ENCODE measurements at places on chromosomes 2 and 18.
A peak's percentile ranks its signal among the peaks of the same experiment; 100 is the strongest.

DNA sequence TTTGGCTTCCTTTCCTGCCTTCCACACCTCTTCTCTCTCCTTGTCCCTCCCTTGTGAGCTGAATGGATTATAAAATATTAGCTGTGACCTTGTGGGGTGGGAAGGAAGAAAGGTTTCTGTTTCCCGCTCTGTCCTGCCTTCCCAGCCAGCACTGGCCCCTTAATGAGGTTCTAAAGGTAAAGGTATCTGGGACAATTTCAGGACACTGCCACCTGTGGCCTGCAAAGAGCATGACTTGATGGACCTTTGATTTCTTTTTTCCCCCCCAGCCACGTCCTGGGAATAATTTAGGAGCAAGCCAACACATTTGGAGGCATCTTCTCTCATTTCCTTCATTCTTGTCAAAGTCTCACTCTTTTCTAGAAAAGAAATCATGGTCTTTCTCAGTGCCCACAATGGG lies 246.7 kb upstream of the EPAS1 start:
- no peak for DNase-seq

- no peak for DNase-seq
Observed at GRCh38 chr2:211093743-211094303, 537.4 kb downstream of the CPS1 start.

DNA sequence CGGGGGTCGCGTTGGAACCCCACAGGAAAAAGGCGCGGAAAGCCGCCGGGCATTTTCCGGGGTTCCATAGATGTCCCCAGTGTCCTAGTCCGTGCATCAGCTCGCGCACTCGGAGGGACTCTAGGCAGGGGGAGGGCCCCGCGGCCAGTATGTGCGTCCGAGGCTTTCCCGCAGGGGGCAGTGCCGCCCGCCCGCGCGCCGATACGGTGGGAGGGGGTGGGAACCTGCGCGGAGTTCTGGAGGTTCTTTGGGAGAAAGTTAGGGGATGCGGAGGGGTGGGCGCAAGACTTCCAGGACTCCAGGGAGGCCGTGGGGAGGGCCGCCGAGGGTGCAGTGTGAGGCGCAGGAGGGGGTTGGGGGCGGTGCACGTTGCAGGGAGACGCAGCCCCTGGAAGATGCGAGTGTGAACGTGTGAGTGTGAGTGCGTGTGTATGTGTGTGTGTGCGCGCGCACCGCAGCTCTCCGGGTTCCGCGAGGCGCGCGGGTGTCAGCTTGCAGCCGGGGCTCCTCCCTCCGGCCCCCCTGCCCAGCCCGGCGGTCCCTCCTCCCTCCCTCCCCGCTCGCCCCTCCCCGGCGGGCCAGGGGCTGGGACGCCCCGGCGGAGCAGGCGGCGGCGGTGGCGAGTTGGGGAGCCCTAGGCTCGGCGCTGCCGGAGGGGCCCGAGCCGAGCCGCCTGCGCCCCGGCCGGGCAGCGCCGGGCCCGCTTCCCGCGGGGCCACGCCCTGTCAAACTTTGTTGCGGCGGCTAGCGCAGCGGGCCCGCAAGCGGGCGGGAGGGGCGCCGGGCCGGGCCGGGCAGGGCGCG lies at the start of gene TCF7L1:
TCF7L1 (plus strand) TSS at position 559 of the 804 bp plus-strand sequence. CDS start 293 bp downstream, outside the sequence.
- peak; percentile 39 for DNase-seq

DNA sequence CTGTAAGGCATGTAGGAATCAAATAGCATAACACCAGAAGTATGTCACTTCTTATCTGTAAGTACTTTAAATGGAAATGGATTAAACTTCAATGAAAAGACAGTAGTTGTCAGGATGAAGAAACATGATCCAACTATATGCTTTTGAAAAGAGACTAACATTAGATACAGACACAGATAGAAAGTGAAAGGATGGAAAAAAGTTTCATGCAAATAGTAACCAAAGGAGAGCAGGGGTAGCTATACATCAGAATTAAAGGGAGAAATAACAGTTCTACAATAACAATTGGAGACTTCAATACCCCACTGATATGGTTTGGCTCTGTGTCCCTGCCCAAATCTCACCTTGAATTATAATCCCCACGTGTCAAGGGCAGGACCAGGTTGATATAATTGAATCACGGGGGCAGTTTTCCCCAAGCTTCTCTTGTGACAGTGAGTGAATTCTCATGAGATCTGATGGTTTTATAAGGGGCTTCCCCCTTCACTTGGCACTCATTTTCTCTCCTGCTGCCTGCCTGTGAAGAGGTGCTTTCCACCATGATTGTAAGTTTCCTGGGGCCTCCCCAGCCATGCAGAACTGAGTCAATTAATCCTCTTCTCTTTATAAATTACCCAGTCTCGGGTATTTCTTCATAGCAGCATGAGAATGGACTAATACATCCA lies 205.4 kb upstream of the CDH2 start:
- DNase-seq = no peak

- DNase-seq = peak; percentile 4
Observed at GRCh38 chr18:50410894-50411293, 36.0 kb downstream of the SKA1 start.

DNA sequence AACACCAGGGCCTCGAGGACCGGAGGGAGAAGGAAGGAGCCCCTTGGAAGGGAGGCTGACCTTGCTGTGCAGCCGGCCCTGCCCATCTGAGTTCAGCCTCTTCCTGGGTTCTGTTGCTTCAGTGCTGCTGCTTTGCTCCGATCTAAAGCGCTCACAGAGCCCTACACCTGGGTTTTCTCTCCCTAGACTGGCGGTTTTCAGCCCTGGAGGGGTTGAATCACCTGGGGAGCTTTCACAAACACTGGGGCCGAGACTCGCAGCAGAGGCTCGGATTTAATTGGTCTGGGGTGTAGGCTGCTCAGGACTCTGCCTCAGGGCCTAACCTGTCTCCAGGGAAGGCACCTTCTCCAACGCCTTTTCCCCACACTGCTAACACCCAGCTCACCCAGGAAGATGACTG lies 40.9 kb upstream of the SMAD7 start:
- no peak for DNase-seq

DNA sequence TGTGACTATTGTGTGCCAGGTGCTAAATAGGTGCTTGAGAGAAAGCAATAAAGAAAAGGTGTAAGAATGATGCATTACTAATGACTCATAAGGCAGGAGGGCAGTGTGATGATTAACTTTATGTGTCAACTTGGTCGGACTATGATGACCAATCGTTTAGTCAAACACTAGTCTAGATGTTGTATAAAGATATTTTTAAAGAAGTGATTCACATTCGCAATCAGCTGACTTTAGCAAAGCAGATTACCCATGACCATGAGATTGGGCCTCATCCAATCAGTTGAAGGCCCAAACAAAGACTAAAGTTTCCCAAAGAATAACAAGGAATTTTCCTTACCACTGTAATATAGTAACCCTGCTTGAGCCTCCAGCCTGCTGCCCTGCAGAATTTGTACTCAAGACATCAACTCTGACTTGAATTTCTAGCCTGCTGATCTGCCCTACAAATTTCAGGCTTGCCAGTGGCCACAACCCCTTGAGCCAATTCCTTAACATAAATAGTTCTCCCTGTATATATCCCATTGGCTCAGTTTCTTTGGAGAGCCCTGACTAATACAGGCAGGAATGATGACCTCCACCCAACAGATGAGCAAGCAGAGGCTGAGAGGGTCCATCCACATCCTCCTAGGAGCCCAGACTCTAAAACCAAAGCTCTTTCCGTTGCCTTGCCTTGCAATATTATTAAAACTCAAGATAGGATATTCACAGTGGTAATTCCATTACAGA lies 132.6 kb downstream of the ACTR3 start:
- no peak for DNase-seq

GRCh38 chr2:217978536-217979150 lies 24.2 kb downstream of the TNS1 start:
- DNase-seq = no peak

DNA sequence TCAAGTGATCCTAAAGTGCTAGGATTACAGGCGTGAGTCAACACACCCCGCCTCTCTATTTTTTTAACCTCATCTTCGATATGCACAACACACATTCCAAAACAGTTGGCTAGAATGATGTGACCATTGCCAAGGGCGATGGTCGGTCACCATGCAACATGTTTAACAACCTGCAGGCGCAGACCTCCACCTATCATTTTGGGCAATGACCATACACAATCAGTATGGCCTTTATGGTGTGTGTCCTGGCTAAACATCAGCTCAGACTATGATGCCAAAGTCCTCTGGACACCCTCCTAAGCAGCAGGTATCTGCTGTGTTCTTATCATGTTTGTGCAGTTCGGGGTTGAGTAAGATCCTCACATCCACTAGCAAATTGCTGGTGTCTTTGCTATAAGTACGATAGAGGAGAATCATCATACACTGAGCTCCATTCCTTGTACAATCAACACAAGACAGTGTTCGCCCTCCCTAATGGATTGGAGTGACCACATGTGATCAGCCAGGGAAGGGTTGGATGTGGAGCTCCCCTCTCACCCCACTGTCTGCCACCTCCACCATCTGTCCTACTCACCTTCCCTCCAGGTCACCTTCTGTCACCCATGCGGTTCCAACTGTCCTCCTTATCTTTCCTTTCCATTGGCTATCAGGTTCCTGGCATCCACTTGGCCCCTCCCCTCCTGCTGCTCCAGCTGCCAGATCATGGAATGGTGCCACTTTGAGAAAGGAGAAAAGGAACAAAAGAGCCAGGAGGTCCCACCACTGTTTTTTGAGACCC lies 7.9 kb upstream of the RNF152 start:
- DNase-seq = no peak

GRCh38 chr2:106270471-106270891 lies 76.4 kb upstream of the UXS1 start:
- DNase-seq = no peak

DNA sequence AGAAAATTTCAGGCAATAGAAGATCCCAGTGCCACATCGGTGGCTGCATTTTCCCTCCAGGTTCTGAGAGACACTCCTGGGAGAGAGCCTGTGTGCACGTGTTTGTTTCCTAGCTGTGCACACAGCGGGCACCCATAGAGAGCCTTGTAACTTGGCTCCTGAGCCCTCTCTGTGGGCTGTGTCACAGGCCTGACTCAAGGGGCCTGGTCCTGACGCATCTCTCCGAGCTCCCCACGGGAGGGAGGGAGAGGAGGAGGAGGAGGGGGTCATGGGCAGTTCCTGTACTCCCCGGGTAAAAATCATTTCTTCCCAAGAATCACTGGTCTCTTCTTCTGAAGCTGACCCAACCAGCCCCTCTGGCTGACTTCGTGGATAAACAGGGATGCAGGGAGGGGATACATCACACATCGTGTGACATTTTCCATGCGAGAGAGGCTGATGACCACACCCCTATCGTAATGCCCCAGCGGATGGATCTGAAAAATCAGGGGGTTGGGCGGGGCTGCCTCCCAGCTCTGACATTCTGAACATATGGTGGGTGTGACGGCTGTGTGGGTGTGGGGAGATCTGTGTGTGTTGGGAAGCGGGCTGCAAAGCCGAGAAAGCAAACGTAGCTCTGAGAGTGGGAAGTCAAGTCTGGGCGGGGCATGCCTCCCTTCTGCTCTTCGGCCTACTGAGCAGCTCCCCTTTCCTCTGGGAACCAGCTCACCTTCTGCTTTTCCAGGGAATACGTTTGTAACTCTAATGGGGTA lies 308.3 kb upstream of the HS6ST1 start:
- DNase-seq = no peak

- DNase-seq = peak; percentile 43
Observed at GRCh38 chr18:74506448-74507084, 10.4 kb downstream of the CNDP2 start.

- DNase-seq = no peak
Observed at GRCh38 chr18:41917181-41917580, 37.9 kb upstream of the PIK3C3 start.

DNA sequence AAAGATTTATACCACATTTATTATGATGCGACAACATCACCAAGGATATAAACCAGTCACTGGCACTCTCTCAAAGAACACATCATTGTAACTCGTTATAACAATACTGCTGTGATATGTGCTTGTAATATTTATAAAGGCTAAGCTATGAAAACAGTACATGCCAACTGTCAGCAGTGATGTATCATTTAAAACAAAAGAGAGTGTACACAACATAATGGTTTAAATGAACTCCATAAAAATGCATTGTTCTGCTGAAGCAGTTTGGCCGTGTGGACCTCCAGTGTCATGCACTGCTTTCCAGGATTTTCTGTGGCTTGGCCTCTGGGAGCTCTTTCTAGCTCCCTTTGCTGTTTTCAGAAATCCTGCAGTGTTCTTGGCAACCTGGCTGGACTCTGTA lies 215.6 kb downstream of the MTX2 start:
- DNase-seq = no peak

DNA sequence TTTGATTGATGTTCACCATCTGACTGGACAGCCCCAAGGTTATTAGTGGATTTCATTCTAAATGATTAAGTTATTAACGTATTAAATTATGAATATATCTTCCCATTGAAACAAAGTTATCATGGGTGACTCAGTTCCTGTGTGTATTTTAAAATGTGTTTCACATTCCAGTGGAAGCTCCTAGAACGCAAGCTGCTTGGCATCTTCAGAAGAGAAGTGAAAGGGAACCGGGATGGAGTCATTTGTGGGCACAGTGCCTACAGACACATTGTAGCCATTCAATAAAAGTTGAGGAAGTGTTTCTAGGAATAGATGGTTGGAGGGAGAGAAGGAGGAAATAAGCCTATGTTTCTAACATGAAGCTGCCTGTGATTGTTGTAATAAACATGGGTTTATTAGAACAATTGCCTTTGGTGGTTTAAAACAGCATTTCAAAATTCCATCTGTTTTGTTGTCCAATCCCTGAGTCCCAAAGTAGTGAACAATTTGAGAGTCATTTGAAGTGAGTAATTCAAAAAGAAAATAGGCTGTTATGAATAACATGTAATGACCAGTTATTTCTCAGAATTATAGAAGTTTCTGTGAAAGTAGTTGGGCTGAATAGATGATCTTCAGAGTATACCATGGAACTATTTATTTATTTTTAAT lies 143.5 kb downstream of the PKP4 start:
- DNase-seq = peak; percentile 69

GRCh38 chr2:29749041-29749440 lies 172.3 kb downstream of the ALK start:
- DNase-seq = no peak

- no peak for DNase-seq
Observed at GRCh38 chr2:201220102-201220570, 37.2 kb downstream of the CASP10 start.

GRCh38 chr2:84792856-84793522 lies 87.9 kb downstream of the TRABD2A start:
- DNase-seq = no peak

DNA sequence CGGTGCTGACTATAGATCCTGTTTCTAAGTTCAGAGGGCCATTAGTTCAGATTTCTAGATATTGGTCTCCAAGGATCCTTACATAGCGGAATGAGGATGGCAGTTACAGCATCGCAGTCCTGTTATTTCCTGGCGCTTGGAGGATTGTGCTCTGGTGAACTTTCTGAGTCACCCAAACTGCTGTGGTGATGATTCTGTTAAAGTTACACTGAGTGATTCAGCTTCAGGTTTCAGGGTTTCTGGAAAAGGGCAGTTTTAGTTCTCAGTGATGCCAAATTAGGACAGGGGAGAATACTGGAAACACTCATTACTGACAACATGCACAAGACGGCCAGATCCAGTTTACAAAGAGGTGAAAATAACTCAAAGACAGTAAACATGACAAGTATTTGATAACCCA lies 52.1 kb upstream of the ANKRD62 start:
- peak; percentile 34 for DNase-seq

All from suppressor macrophage (primary cell).